ENCODE measurements at places on chromosomes 11 and 22. TPM values are rescaled to one million over a fixed set of nuclear protein-coding genes. Genes with fewer than 3 reads are reported as not detected.

- no peak for DNase-seq
- H3K36me3 ChIP-seq = no peaks in the 10 kb centered on the region
- H3K4me3 ChIP-seq = no peak overlapping the region
- H3K27ac ChIP-seq = no peak overlapping the region
Observed at GRCh38 chr11:1459764-1460395, 26.7 kb downstream of the MOB2 start.

- peak overlapping the region; percentile 91 for H3K27ac ChIP-seq
- H3K36me3 ChIP-seq = peaks cover 33% of the 10 kb centered on the region
- peak overlapping the region; percentile 85 for H3K4me3 ChIP-seq
- DNase-seq = peak; percentile 32
Observed at GRCh38 chr11:289398-289711, 429 bp downstream of the PGGHG start.

- H3K27ac ChIP-seq = no peak overlapping the region
- DNase-seq = no peak
- H3K27me3 ChIP-seq = no peaks in the 10 kb centered on the region
- H3K36me3 ChIP-seq = no peaks in the 10 kb centered on the region
Observed at GRCh38 chr11:34343153-34343552, 14.7 kb downstream of the ABTB2 start.

DNA sequence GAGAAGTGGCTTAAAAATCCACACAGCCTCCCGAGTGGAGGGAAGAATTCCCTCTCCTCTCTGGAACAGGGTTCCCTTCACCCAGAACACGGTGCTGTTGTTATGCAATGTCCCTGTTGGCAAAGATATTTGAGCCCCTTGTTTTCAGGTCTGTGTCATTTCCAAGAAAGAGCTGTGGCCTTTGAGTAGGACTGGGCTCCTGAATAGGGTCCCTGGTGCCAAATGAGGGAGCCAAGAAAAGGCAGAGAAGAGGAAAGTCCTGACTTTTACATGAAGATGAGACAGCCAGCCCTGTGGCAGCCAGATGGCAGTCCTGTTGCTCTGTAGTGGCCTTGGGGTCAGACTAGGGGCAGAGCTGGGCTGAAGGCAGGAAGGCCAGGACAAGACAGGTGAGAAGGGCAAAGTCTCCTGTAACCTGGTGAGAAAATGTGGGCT lies 51.2 kb upstream of the ELF5 start:
- no peaks in the 10 kb centered on the region for H3K4me1 ChIP-seq
- H3K36me3 ChIP-seq = no peaks in the 10 kb centered on the region
- H3K27me3 ChIP-seq = peaks cover 46% of the 10 kb centered on the region

- H3K4me3 ChIP-seq = no peak overlapping the region
- H3K27me3 ChIP-seq = peaks cover 18% of the 10 kb centered on the region
- peaks cover 29% of the 10 kb centered on the region for H3K4me1 ChIP-seq
- no peaks in the 10 kb centered on the region for H3K36me3 ChIP-seq
Observed at GRCh38 chr11:76808171-76808570, 25.0 kb downstream of the TSKU start.

DNA sequence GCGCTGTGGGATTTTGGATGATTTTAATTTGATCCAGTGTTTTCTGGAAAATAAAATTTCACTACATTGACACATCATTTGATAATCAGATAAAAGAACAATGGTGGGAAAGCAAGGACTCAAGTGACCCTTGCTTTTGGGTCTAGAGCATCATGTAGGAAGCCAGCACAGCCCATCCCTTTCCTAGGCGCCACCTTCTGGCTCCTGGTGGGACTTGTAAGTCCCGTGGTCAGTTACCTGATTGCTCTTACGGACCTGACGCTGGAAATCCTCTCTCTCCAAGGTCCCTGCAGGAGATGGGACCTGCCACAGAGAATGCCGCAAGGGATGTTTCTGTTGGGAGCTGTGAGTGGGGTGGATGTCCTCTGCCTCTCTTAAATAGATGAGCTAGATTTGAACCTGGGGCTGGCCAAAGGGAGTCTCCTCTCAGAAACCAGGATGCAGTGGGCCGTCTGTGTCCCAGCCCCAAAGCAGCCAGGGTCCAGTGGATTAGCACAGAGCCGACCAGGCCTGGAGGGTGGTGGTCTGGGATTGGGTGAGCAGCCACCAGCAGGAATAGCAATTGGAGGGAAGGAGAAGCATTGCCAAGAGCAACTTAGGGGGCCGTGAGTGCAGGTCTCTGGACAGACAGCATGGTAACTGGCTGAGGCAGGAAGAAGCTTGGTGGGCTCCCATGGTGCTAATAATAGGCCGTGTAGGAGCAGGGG lies 21.7 kb downstream of the TIMP3 start:
- DNase-seq = no peak
- H3K27ac ChIP-seq = no peak overlapping the region
- H3K4me1 ChIP-seq = no peaks in the 10 kb centered on the region
- H3K36me3 ChIP-seq = no peaks in the 10 kb centered on the region
- H3K27me3 ChIP-seq = peaks cover 4% of the 10 kb centered on the region

- H3K4me1 ChIP-seq = peaks cover 42% of the 10 kb centered on the region
- H3K36me3 ChIP-seq = peaks cover 6% of the 10 kb centered on the region
- DNase-seq = no peak
- no peaks in the 10 kb centered on the region for H3K27me3 ChIP-seq
Observed at GRCh38 chr11:65390099-65390941, 3.9 kb downstream of the FRMD8 start.

DNA sequence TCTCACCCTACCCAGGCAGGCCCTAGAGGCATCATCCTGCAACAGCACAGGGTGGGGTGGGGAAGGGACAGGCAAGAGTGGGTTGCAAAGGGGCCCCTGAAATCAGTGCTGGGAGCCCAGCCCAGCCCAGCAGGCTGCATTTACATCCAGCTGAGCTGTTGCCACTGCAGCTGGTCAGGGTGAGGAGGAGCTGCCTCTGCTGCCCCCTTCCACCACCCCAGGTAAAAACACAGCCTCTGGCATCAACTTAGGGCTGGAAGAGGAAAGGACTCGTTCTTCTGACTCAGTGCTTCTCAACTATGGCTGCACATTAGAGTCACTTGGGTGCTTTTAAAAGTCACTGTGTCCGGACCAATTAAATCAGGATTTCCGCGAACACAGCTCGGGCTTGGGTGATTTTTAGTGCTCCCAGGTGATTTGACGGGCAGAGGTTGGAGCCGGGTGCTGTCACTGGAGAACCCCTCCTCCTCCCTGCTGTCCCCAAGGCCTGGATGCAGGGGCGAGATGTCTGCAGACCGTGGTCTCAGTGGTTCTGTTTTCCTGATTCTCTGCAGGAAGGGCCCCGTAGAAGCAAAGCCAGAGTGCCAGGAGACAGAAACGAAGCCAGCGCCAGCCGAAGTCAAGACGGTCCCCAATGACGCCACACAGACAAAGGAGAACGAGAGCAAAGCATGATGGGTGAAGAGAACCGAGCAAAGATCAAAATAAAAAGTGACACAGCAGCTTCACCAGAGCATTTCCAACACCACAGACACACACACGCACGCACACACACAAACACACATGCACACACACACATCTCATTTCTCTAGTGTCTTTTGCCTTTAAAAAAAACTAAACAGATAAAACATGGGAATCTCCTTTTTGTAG lies 39.4 kb upstream of the TTC12 start:
- no peak overlapping the region for H3K27ac ChIP-seq
- no peaks in the 10 kb centered on the region for H3K36me3 ChIP-seq
- H3K4me3 ChIP-seq = no peak overlapping the region
- DNase-seq = no peak
- H3K27me3 ChIP-seq = no peaks in the 10 kb centered on the region

Gene C11orf97
- not detected for total RNA-seq

GRCh38 chr11:19243613-19244012 lies 2.9 kb upstream of the E2F8 start:
- H3K4me3 ChIP-seq = no peak overlapping the region
- no peak overlapping the region for H3K27ac ChIP-seq
- peaks cover 9% of the 10 kb centered on the region for H3K36me3 ChIP-seq
- peaks cover 81% of the 10 kb centered on the region for H3K27me3 ChIP-seq

DNA sequence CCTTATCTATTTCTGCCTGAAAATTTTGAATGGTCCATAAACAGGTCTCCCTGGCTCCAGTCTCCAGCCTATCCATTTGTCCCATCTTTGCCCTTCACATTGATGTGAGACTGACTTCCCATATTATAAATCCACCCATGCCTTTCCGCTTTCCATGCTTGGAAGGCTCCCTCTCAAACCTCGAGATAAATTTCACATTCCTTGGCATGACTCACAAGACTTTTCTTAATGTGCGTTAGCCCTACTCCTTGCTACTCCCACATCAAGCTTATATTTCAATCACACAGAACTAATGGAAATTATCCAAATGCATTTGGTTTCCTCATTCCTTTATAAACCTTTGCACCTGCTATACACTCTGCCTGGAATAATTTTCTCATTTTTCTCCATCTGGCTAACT lies 163.7 kb upstream of the NTM start:
- H3K4me3 ChIP-seq = no peak overlapping the region
- H3K27ac ChIP-seq = no peak overlapping the region
- no peaks in the 10 kb centered on the region for H3K4me1 ChIP-seq
- no peaks in the 10 kb centered on the region for H3K27me3 ChIP-seq
- DNase-seq = no peak

DNA sequence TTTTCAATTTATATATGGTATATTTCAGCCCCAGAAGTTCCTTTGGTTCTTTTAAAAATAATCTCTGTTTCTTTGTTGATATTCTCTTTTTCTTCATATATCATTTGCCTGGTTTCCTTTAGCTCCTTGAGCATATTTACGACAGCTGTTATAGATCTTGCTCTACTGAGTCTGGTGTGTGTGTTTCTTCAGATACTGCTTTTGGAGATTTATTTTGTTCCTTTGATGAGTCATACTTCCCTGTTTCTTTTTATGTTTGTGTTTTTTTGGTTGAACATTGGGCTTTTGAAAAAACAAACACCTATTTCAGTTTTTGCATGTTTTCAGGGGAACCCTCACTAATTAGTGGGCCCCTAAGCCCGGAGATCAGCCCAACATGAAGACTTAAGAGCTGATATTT lies 23.3 kb downstream of the GLB1L2 start:
- DNase-seq = no peak
- H3K36me3 ChIP-seq = peaks cover 14% of the 10 kb centered on the region
- H3K4me3 ChIP-seq = no peak overlapping the region
- H3K27ac ChIP-seq = no peak overlapping the region
- H3K4me1 ChIP-seq = peaks cover 6% of the 10 kb centered on the region
- H3K27me3 ChIP-seq = peaks cover 3% of the 10 kb centered on the region

- no peak overlapping the region for H3K27ac ChIP-seq
- H3K36me3 ChIP-seq = no peaks in the 10 kb centered on the region
- H3K27me3 ChIP-seq = peaks cover 12% of the 10 kb centered on the region
- DNase-seq = no peak
- no peak overlapping the region for H3K4me3 ChIP-seq
- no peaks in the 10 kb centered on the region for H3K4me1 ChIP-seq
Observed at GRCh38 chr11:20652150-20652806, 17.1 kb upstream of the NELL1 start.

DNA sequence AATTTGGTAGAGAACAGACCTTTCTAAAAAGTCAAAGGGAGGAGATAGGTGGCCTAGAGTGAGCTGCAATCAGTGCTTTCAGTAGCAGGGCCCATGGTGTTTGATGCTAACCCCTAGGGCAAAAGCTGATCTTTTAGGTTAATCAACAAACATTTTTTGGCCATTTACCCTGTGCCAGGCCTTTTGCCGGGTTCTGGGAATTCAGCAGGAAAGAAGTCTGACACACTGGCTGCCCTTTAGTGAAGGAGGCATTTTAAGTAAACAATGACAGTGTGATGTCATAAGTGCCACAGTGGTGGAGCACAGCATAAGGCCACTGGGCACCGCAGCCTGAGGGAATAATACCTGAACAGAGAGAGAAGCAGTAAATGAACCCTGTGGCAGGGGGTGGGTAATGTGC lies 29.0 kb downstream of the C22orf31 start:
- H3K4me3 ChIP-seq = no peak overlapping the region
- H3K27ac ChIP-seq = no peak overlapping the region
- H3K27me3 ChIP-seq = peaks cover 75% of the 10 kb centered on the region
- peaks cover 14% of the 10 kb centered on the region for H3K4me1 ChIP-seq
- peaks cover 2% of the 10 kb centered on the region for H3K36me3 ChIP-seq
- no peak for DNase-seq

Gene NPAS4
- not detected for total RNA-seq

GRCh38 chr11:68269414-68270081 lies 2.2 kb downstream of the C11orf24 start:
- DNase-seq = no peak
- peaks cover 14% of the 10 kb centered on the region for H3K36me3 ChIP-seq
- peak overlapping the region; percentile 47 for H3K4me3 ChIP-seq
- H3K27ac ChIP-seq = no peak overlapping the region

- peaks cover 65% of the 10 kb centered on the region for H3K36me3 ChIP-seq
- peaks cover 17% of the 10 kb centered on the region for H3K4me1 ChIP-seq
- H3K27me3 ChIP-seq = no peaks in the 10 kb centered on the region
- H3K27ac ChIP-seq = no peak overlapping the region
- H3K4me3 ChIP-seq = no peak overlapping the region
Observed at GRCh38 chr11:43738600-43739409, 58.3 kb downstream of the HSD17B12 start.

GRCh38 chr11:65317025-65317786 lies 2.5 kb downstream of the CDC42EP2 start:
- peaks cover 2% of the 10 kb centered on the region for H3K4me1 ChIP-seq
- DNase-seq = no peak
- no peaks in the 10 kb centered on the region for H3K36me3 ChIP-seq
- H3K4me3 ChIP-seq = no peak overlapping the region
- peaks cover 13% of the 10 kb centered on the region for H3K27me3 ChIP-seq
- H3K27ac ChIP-seq = no peak overlapping the region

Gene TSPAN18
- 0.52 TPM for total RNA-seq

DNA sequence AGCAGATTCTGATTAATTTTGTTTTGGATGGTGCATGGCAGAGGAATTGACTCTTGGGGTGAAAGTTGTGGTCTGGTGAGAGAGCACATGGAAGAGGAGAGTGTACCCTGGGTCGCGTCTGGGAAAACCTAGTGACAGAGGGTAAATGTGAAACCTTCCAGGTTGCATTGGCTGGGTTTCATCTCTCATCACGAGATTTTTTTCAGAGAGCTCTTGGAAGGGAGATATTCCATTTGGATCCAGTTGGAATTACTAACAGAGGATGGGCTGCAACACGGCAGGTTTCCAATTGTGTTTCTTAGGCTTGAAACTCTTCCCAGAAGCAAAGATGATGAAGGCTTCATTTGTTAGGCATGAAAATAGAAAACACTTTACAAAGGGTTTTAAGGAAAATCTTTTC lies 109.7 kb upstream of the MTMR2 start:
- no peak overlapping the region for H3K4me3 ChIP-seq
- H3K4me1 ChIP-seq = peaks cover 35% of the 10 kb centered on the region
- H3K36me3 ChIP-seq = peaks cover 21% of the 10 kb centered on the region
- H3K27ac ChIP-seq = no peak overlapping the region
- H3K27me3 ChIP-seq = no peaks in the 10 kb centered on the region
- DNase-seq = no peak

Data from activated naive CD8-positive, alpha-beta T cell treated with anti-CD3 and anti-CD28 coated beads for 36 hours (primary cell).